ENCODE measurements at places on chromosomes 16 and 17. TPM values are rescaled to one million over a fixed set of nuclear protein-coding genes. Genes with fewer than 3 reads are reported as not detected.

The CORO6 gene
- 108 TPM for total RNA-seq

The C1QTNF8 gene
- not detected for total RNA-seq

DNA sequence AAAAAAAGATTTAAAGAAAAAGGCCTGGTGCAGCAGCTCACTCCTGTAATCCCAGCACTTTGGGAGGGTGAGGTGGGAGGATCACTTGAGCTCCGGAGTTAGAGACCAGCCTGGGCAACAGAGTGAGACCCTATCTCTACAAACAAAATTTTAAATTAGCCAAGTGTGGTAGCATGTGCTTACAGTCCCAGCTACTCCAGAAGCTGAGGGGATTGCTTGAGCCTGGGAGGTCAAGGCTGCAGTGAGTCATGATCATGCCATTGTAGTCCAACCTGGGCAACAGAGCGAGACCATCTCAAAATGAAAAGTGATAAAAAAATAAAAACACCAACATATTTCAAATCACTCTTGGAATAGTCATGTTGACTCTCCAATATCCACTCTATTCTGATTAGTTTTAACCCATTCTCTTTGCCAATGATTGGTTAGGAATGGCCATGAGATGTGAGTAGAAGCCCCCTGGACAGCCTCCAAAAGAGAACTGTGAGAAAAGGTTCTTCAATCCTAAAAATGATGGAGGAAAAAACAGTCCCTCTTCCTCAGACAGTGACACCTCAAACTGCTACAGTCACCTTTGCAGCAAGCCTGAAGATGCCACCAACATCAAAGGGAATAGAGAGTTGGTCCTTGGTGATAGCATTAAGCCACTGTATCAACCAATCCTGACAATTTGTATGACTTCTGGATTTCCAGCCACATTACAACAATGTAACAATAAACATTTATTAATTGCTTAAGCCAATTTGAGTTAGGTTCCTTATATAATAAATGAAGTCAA, 2.9 kb upstream of the KANSL1 start:
- DNase-seq, result no peak

DNA sequence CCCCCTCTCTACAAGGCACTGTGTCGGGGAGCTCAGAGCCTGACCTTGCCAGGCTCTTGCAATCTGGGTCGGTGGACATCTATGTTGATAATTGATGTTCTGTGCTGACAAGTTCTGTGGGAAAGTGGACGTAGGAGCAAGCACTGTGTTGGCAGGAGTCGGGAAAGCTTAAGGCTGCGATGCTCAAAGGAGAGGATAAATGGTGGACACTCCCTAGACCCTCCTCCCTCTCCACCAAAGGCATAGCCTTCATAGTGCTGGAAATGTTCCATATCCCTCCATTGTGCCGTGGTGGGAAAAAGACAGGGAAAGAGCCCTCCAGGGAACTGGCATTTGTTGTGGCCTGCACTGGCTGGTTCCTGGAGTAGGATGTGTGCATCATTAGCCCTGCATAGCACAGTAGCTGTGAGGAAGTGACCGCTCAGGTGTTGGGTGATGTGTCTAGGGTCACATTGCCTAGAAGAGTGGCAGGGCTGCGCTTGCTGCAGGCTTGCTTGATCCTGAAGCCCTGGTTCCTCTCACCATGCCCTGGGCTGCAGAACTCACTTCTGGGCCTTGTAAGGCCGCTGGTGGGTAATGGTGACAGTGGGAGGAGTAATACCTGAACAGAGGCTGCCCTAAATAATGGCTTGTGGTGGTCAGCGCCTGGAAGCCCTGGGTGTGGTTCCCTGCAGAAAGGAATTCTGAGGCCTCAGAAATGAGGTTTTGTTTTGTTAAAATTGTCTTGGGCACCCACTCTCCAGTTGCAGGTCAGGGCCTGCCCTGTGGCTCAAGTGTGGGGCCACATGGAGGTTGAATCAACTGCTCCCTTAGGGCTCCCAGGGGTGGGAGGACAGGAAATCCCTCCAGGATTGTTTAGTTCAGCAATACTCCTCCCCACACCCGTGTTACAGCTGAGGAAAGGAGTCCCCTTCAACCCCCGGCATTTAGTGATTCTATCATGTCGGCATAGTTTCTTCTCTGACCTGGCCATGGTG, 62.6 kb downstream of the KSR1 start:
- DNase-seq, result no peak

DNA sequence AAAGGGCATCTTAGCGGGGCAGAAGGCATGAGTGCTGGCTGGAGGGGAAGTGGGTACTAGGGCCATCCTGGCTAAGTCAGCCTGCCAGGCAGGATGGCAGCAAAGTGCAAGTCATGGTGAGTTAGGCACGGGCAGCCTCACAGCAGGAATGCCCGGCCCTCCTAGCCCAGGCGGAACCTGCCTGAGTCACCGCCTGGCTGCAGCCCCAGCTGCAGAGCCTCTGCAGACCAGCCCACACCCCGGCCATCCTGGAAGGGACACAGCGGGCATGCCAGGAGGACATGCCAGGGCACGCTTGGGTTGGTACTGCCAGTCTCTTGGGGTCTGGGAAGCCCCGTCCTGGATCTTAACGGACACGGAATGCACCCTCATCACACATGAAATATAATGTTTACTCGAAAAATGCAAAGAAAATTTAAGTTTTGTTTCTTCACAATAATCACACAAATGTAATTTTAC, 5.0 kb upstream of the ALDH3A1 start:
- DNase-seq, result no peak
